Lower lobe of right lung (tissue), 2 donors: ENCODE measurements at places on chromosomes 16 and 17. TPM values are rescaled to one million over a fixed set of nuclear protein-coding genes. Genes with fewer than 3 reads are reported as not detected.

The SLFN13 gene
- 27.1 TPM for total RNA-seq

The SHBG gene
- not detected for total RNA-seq

DNA sequence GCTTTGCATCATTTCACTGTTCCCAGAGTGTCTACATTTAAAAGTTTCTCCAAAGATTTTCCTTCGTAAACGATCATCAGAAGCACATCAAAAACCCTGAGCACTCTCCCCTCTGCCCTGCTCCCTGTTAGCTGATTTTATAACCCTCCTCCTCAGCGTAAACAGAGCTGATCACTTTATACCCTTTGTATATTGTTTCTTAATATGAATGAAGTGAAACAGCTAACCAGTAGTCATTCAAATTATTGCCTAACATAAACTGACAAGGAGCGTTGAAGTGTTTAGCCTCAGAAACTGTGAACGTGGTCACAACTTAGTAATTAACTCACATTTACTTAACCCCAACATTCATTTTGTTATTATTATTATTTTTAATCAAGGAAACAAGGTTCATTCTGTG is 160.0 kb upstream of the FOXF1 start:
- DNase-seq, result no peak
- H3K27ac ChIP-seq, result peak overlapping the region; percentile 46
- H3K27me3 ChIP-seq, result peaks cover 39% of the 10 kb centered on the region

The PRM3 gene
- not detected for total RNA-seq

GRCh38 chr17:71284032-71284755 is 836.6 kb upstream of the SOX9 start:
- H3K27ac ChIP-seq, result no peak overlapping the region
- no peak for DNase-seq
- H3K4me1 ChIP-seq, result no peaks in the 10 kb centered on the region

The TPSD1 gene
- total RNA-seq, result 9.6 TPM
